ENCODE measurements at places on chromosomes 1 and 21.

GRCh38 chr1:200901350-200901749, 6.7 kb downstream of the INAVA start:
- no peak for DNase-seq

DNA sequence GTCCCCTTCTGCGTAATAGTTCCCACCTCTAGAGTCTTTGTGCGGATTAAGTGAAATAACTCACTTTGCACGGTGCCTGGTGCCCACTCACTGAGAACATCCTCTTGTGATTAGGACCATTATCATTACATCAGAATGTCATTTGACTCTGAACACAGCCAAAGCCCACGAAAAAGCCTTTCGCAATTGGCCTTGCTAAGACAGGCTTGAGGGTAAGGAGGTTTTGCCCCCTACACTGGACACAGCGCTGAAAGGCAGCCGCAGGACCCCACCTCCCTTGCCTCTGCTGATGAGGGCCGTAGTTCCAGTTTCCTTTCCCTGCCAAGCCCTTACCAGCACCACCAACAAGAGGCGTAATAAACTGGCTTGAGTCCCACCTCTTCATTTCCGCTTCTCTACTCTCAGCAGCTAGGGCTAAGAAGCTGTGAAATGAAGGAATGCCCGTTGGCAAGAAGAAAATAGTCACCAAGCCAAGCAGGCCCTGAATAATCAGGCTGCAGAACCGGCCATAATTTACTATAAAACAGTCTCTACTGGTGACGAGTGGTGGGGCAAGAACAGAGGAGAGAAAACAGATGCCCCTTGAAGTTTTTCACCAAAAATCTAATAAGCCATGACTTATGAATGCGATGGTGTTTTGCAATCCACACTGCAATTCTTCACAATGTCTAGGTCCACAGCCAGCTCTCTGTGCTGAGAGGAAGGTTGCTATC, 53.1 kb downstream of the SH3GLB1 start:
- peak; percentile 26 for DNase-seq

- DNase-seq = no peak
These were observed 19.1 kb downstream of the ASTN1 start for GRCh38 chr1:177145106-177146070.

DNA sequence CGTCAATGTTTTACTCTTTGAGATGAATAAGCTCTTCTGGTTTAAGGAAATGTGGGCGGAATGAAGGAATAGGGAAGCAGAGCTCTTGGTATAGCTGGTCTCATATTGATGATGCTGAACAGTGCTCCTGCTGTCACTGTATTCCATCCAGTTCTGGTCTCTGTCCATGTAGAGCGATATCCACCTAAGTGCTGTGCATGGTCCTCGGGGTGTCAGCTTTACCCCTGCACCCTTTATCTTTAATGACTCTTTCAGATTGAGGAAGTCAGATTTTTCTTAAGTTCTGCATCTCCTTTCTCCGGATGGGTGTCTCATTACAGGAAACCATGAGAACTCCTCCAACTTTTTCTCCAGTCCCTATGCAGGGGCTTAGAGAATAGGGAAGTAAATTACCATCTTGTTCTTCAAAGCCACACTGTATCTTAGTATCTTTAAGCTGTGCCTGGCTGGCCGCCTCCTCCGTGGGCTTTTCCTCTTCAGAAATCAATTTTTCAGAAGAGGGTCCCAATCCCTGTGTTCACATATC, 52.9 kb downstream of the PDE4B start:
- no peak for DNase-seq

GRCh38 chr1:94778808-94779207, 41.3 kb upstream of the SLC44A3 start:
- DNase-seq = no peak

- DNase-seq = no peak
These were observed 35.0 kb downstream of the CA6 start for GRCh38 chr1:8980656-8981055.

GRCh38 chr1:51930329-51930728, 51.8 kb upstream of the NRDC start:
- no peak for DNase-seq

- DNase-seq = no peak
These were observed 82.9 kb downstream of the FAM78B start for GRCh38 chr1:166083887-166084286.

GRCh38 chr21:42759594-42759927, 106.1 kb downstream of the PDE9A start:
- DNase-seq = no peak

- DNase-seq = no peak
These were observed 9.2 kb upstream of the ERG start for GRCh38 chr21:38507374-38507942.

DNA sequence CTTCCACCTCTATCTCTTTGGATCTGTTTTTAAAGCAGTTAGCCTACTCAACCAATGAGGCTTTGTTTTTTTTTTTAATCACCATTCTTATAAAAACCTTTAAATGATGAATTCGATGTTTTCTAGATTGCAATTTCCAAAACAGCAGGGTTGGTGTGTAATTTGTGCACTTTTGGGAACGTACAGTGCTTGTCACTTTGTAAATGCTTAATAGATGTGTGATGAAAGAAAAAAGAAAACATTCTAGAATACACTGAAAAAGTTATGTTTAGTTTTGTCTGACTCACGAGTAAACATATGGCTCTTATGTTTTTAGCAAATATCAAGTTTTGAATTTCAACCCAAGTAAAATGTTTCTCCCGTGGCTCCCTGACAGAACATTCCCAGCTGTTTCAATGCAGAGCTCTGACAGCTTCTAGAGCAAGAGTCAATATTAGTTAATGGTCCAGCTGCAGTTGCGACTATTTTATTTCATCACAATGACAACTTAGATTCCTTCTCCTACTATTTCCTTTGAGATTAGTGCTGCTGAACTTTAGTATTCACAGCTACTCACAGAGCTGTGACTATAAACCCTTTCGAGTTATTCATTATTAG, 362.5 kb upstream of the ADAMTS5 start:
- DNase-seq = no peak

GRCh38 chr1:161921491-161921890, 102.2 kb downstream of the OLFML2B start:
- no peak for DNase-seq

GRCh38 chr1:56250809-56251208, 328.6 kb downstream of the PLPP3 start:
- no peak for DNase-seq

- DNase-seq = peak; percentile 93
These were observed 378.9 kb downstream of the KCNH1 start for GRCh38 chr1:210754878-210755665.

- no peak for DNase-seq
These were observed 89.5 kb upstream of the RUNX3 start for GRCh38 chr1:25019337-25020172.

- DNase-seq = no peak
These were observed 1.5 kb downstream of the APOBEC4 start for GRCh38 chr1:183651612-183652011.

DNA sequence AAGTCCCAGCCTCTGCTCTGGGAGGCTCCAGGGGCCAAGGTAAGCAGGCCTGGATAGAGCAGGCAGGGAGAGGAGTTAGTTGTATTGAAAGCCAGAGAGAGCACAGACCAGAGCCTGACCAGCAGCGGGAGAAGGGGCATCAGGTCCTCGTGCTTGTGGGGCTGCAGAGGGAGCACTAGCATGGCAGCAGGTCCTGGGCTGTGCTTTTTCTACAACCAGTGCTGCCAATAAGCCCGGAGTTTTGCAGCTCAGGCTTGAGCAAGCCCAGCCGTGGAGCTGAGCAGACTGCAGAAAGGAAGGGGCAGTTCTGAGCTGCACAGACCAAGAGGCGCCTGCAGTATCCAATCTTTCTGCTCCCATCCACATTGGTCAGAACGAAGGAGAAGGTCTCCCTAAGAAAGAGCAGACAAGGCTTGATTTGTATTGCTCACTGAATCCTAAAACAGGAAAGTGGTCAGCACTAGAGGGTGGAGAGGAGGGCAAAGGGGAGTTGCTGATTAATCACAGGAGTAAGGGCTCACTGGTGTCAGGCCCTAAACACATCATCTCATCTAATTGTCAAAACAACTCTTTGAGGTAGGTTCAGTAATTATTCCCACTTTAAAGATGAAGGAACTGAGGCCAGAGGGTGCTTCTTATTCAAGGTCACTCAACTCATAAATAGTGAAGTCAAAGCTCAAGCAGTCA, 2.7 kb downstream of the DENND2D start:
- no peak for DNase-seq

GRCh38 chr1:87888446-87888845, 559.8 kb downstream of the LMO4 start:
- DNase-seq = no peak

DNA sequence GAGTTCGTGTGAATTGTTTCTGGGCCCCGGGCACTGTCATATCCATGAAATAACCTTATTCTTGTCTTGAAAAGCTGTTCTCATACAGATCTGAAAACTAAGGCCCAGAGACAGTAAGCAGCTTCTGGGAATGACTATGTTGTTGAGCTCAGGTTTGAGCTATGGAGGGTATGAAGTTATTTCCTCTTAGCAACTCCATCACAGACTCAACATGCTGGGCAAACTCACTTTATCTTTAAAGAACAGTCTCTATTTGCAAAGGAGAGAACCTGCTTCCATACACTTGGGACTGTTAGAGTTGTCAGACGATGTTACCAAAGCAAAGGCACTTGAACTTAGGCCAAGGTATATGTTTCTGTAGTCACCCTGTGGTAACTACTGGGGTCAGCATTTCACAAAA, 90.0 kb downstream of the GPR88 start:
- DNase-seq = no peak

DNA sequence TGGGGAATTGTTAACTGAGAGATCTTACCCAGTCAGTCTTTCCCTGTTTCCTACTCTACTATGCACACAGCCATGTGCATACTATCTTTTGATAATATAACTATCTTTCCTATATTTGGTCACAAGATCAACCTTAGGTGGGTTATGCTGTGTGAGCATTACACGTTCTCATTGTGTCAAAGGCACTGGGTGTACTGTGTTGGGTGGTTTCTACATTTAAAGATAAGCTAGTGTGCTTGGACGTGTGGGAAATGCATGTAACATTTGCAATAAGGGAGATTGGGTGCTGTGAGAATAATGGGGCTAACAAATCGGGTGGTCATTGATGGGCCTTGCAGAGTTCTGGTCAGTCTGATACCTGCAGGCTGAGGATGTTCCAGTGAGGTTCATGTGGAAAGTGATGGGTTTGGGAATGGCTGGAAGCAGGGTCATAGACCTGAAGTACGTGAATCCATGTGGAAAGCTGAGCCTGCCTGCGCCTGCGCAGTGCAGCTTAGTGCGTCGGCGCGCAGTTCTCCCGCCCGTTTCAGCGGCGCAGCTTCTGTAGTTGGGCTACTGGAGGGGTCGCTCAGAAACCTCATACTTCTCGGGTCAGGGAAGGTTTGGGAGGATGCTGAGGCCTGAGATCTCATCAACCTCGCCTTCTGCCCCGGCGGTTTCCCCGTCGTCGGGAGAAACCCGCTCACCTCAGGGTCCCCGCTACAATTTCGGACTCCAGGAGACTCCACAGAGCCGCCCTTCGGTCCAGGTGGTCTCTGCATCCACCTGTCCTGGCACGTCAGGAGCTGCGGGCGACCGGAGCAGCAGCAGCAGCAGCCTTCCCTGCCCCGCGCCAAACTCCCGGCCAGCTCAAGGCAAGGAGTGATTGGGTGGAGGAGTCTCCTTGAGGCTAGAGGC, at the start of gene MSH4:
Gene MSH4 (plus strand): TSS at position 507 of the 897 bp plus-strand sequence. CDS start 104 bp downstream, at position 611.
- DNase-seq = no peak
